ENCODE measurements at places on chromosomes 1 and 21.

DNA sequence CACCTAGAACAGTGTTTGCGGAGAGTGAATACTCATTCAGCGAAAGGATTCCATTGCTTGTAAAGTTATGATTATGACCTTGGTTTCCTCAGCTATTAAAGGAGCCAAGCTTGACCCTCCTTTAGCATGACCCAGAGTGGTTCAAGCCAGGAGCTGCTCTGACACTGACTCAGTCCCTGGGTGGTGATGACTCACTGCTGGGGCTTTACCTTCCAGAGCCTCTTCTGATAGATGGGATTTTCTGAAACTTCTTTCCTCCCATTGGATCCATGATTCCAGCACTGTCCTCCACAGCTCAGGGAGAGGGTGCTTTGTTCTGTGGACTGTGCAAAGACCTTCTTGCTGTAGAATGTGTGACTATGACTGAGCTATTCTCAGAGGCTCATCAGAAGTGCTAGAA, 77.4 kb downstream of the S1PR1 start:
- no peak for DNase-seq

DNA sequence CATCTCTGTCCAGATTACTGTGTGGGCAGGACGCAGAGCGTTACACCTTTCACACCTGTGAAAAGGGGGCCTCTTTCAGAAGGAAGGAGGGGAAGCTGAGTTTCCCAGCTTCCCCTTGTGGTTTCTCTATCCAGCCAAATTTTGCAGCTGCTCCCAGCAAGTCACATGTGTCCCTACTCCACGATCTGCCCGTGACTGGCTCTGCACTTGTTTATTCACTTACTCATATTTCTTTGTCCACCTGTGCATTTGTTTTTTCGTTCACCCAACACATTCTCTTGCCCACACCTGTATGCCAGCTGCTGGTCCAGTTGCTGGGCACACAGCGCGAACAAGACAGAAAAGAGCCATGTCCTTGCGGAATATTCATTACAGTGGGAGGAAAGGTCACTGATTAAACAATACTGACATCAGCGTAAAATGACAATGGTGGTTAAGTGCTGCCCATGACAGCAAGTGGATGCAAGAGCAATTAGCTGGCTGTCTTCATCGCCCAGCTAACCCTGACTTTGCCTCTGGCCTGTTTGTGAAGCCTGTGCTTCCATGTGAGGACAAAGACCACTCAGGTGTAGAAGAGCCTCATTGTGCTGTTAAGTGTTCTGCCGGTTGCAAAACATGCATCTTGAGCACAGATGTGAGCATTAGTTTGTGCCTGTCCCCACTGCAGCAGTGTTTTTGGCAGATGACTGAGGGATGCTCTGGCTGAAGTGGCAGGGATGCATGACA, 28.6 kb upstream of the NEK2 start:
- no peak for DNase-seq

GRCh38 chr1:109816975-109817535, 53.3 kb upstream of the EPS8L3 start:
- no peak for DNase-seq

GRCh38 chr21:24729568-24729967, 877.7 kb downstream of the MRPL39 start:
- DNase-seq, result no peak

DNA sequence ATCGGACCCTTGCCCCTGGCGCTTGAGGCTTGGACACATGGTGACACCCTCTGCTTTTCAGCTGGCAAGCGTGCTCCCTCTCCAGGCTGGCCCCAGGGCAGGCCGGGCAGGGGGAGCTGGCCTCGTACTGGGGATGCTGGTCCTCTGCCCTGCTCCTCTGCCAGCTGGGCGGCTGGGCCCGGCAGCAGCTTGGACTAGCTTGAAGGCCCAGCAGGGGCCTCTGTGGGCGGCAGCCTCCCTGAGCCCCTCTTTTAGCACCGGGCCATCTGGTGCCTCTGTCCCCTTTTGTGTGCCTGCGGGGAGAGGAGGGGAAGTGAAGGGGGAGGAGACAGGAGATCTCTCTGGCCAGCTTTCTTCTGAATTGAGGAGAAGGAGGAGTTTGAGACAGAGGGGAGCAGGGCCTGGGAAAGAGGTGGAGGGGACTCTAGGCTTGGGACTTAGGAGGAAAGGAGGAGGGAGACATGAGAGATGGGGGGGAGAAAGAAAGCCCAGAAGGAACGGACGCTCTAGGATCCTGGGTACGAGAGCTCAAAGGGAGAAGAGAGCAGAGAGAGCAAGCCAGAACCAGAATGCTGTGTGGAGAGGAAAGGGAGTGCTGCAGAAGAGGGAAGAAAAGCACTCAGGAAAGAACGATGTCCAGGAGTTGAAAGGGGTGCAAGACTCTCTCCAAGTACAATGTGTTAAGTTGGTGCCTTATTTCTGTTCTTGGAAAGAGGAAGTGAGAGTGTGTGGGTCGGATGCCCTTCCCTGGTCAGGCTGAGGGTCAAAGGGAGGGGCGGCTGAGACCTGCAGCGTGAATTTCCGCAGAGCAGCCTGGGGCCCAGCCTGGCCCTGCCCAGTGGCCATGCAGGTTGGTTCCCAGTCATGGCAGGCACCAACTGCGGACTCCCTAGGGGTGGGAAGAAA, 40.3 kb downstream of the IER5 start:
- DNase-seq, result peak; percentile 82

Data from B cell (primary cell).